Stimulated activated CD4-positive, alpha-beta T cell treated with anti-CD3 and anti-CD28 coated beads, Interleukin-4, amount 100 ng/mL, for 48 hours (primary cell): ENCODE measurements at places on chromosomes 3 and 15.

DNA sequence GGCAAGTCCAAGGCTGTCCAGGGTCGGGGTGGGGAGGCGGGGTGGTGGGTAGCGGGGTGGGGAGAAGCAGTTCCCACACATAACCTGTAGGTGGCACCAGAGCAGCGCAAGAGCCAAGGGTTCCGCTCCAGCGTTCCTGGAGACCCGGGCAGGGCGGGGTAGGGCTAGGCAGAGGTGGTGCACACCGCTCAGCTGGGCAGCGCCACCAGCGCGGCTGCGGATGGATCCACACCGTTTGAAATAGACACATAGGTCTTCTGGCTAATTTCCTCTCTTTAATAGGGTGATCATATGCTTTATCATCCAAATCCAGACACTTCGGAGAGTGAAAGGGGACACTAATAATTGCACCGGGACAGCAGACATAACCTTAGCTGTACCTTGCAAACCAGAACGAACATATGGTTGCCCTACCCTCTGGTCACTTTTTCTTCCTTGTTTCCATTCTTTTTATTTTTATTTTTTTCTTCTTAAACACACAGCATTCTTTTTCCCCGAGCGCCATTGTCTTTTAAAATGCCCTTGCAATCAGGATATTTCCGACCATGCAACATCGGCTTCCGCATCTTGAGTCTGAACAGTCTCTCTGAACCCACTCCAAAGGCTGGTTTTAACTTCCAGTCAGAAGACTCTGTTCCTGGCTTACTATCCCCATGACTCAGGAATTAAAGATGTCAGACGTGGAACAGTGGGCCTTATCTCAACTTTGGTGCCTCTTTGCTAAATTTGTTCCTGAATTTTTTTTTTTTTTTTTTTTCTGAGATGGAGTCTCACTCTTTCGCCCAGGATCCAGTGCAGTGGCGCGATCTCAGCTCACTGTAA, 12.5 kb upstream of the ZSCAN2 start:
- DNase-seq: peak; percentile 84

GRCh38 chr15:80778964-80779657, at the start of gene CEMIP:
CEMIP (plus strand) TSS chr15:80779370; CDS start chr15:80873880, 94,510 bp downstream.
- DNase-seq: peak; percentile 69

- no peak for DNase-seq
Measured at GRCh38 chr3:152853196-152853595, 18.3 kb downstream of the P2RY1 start.

- DNase-seq: no peak
Measured at GRCh38 chr15:82544431-82544830, 4.2 kb upstream of the RPS17 start.

DNA sequence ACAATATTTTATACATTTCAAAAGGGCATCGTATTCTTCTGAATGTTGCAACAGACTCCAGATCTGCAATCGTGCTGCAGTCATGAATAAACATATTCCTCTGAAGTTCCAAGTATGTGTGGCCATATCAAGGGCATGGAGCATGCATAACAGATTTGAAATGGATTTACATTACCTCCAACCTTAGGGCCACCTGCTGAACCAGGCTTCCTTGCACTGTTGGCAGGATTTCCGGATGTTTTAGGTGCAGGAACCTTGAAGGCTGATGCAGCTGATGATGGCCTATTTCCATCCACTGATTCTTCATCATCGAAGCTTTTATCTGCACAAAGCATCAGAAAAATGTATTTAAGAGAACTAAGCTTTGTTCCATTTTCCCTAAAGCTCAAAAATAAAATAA, 73.5 kb downstream of the CLASP2 start:
- DNase-seq: no peak

DNA sequence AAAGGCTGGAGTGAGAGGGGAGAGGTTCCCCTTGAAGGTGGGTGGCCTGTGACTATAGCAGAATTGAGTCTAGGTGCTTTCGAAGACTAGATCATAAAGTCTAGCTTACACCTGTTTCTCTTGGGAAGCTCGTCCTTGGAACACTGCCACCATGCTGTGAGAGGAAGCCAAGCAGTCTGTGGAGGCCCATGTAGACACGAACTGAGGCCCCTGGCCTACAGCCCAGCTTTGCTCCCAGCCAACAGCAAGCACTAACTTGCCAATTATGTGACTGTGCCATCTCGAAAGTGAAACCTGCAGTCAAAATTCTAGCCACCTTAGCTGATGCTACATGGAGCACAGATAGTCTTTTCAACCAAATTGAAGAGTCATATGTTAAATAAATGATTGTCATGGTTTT, 190.5 kb upstream of the NECTIN3 start:
- no peak for DNase-seq

DNA sequence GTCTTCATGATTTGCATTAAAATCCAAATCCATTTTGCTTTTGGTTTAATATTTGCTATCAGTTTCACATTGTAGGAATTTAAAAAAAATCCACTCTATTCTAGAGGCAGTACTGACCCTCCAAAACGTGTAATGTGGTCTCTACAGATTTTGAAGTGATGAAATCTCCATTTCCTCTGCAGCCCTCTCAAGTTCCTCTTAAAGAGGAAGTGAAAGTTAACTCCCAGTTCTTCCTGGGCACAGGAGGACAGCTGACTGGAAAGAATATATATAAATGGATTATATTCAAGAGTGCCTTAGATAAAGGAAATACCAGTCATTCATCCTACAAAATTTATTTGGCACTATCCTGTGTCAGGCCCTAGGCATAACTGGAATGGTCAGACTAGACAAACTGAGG, 83.5 kb upstream of the PLCL2 start:
- DNase-seq: no peak

DNA sequence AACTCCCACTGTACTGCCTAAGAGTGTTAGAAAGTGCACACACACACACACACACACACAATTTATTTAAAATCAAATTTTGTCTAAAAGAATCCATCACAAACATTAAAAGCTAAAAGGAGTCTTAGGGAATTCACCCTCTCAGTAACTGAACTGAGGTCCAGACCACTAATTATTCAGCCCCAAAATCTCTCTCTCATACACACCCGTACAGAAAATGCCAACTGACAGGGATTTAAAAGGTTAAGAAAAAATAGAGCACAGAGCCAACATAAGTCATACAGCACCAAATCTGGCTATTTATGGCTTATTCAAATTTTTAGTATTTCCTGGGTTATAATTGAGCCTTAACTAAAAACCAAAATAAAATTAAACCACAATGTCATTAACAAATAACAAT, 20.7 kb downstream of the GBE1 start:
- no peak for DNase-seq

- DNase-seq: no peak
Measured at GRCh38 chr3:185631508-185632206, 45.6 kb downstream of the SENP2 start.

- DNase-seq: no peak
Measured at GRCh38 chr3:159914426-159914825, 74.2 kb upstream of the IL12A start.

DNA sequence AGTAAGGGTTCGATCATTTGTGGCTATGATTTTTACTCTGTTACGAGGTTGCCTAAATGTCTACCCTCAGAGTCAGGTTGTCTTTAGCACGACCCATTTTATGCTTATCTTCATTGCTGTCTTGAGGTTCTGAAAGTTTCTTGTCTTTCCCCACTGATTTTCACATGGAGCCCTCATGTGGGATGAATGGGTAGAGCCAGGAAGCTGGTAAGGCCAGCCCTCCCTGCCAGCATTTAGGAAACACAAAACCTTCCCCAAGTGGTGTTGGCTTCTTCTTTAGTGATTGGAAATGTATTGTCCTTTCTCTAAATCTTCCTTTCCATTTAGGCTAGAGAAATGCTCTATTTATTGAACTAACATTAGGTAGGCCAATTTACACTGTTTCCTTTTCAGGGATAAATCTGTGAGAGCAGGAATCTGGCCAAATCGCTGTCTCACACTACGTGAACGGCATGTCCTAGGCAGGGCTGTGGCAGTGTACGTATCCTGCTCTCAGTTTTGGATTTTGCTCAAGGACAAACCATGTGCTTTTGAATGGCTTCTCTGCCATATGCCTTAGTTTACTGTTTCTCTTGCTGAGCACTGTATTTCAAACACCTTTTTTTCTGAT, 43.7 kb downstream of the MYZAP start:
- no peak for DNase-seq

DNA sequence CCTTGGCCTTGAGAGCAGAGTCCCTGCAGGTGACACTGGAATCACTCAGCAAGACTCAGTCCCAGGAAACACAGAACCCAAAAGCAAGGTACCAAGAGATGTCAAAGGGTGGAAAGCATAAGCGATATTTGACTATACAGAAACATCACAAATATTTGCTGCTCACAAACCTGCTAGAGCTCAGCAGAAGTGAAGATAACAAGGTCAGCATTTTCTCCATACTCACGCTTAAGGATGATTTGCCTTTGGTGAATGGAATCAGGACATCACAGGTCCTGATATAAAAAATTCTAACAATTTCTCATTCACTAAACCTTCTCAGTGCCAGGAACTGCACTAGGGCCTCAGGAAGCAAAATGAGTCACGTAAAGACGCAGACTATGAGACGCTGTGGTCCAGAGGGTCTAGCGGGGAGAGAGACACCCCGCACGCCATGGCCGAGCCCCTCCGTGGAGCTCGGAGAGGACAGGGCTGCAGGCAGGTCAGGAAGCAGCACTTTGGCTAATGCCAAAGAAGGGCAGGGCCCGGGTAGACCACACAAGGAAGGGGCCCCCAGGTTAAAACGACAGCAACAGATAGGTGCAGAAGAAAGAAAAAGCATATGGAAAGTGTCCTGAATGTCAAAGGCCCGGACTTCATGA, 10.7 kb downstream of the PCSK6 start:
- DNase-seq: no peak

GRCh38 chr15:99906793-99907192, 173.6 kb upstream of the LYSMD4 start:
- no peak for DNase-seq

GRCh38 chr3:143605233-143605950, 242.9 kb downstream of the SLC9A9 start:
- DNase-seq: no peak

DNA sequence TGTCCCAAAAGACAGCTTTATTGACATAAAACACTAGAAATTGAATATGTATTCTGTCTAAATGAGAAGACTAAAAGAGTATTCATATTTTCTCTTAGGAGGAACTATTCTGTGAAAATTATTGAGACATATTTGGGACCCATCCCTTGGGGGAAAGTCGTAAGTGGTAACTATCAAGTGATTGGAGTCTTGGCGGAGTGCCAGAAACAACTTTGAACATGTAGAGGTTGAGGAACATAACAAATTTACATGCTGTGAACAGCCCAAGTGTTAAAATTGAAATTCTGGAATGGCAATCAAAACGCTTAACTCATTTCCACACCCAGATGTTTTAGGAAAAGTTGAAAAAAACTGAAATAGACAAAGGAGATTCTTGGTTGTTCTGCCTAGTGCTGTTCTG, 1034.6 kb downstream of the NSUN3 start:
- no peak for DNase-seq

DNA sequence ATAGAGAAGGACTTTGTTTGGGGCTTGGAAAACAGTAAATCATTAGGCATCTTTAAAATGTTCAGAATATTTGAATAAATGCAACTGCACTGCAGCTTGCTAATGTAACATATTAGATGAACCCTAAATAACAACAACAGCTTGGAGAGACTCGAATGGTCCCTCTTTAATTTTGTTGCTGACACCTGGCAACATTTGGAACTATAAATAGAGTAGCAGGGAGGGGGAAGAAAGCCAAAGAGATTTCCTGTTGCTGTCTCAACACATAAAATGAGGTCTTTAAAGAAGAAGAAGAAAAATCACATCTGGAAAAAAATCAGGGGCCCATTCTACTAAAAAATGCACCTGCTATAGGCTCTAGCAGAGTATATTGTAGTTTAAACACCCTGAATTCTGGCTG, 49.9 kb upstream of the DPPA4 start:
- DNase-seq: no peak

DNA sequence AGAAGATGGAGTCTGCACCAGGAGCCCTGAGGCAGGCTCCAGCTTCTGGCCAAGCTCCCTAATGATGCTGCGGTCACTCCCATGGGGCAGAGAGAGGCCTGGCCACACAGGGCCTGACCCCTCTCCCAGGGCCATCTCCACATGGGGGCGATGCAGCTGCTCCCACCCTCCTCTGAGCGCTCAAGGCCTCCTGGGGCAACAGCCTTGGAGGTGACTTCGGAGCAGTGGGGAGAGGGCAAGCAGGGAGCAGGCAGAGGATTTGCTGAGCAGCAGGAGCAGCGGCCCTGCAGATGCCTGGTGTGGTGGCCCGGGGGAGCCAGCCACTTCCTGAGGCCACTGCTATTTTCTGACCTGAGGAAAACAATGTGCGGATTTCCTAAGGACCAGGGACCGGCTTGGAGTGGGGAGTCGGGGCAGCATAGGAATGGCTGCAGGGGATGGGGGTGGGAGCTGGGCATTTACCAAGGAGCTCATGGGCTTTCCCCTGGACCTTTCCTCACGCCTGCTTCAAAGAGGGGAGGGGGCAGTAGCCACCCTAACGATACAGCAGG, 81.6 kb upstream of the RPL32 start:
- DNase-seq: no peak

DNA sequence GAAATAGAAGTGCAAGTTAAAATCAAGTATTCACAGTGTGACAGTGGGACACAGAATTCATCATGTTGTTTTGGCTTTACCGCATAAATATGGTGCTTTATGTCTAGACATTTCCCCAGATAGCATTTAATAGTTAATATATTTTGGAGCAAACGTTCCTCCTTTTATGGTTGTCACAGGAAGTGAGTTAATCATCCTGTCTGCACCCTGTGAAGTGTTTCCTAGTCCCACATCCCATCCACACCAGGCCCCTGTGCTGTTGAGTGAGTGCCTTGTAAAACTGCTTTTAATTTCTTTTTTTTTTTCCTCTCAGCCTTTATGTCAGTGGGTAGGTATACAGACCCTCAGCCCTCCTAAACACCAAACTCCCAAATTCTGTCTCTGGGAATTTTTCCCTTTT, 393.7 kb downstream of the FEZF2 start:
- DNase-seq: no peak

GRCh38 chr15:58330741-58331559, 100.8 kb upstream of the LIPC start:
- DNase-seq: no peak

GRCh38 chr3:169992156-169992555, 25.5 kb downstream of the SEC62 start:
- DNase-seq: no peak

- no peak for DNase-seq
Measured at GRCh38 chr3:185959609-185960521, 22.1 kb upstream of the TRA2B start.

GRCh38 chr3:20645340-20645739, 459.3 kb upstream of the SGO1 start:
- no peak for DNase-seq
